Right ventricle myocardium superior (tissue), 1 donor: ENCODE measurements at places on chromosomes 5 and 9.

DNA sequence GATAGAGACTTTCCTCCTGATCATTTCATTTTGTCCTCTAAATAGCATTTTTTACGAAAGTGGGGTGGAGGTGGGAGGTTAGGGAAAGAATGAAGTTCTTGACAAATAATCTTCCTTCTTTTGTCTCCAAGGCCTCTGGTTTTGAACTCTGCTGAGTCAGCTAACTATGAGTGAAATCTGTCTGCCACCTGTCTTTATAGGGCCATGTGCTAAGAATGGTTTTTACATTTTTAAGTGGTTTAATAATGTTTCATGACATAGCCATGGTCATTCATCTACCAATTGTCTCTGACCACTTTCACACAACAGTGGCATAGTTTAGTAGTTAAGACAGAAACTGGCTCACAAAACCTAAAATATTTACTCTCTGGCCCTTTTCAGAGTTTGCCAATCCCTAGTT lies 7.6 kb downstream of the MAN2A1 start:
- DNase-seq, result no peak

GRCh38 chr9:119677811-119678505 lies 308.7 kb upstream of the BRINP1 start:
- no peak for DNase-seq

- no peak for DNase-seq
These were observed 416 bp upstream of the SNX18 start for GRCh38 chr5:54517174-54517511.

GRCh38 chr5:150781706-150782614 lies 3.4 kb downstream of the SMIM3 start:
- DNase-seq, result peak; percentile 80

- peak; percentile 82 for DNase-seq
These were observed 111.6 kb downstream of the GALNT10 start for GRCh38 chr5:154302161-154302560.

GRCh38 chr9:119278171-119278570 lies 91.1 kb downstream of the BRINP1 start:
- DNase-seq, result no peak

DNA sequence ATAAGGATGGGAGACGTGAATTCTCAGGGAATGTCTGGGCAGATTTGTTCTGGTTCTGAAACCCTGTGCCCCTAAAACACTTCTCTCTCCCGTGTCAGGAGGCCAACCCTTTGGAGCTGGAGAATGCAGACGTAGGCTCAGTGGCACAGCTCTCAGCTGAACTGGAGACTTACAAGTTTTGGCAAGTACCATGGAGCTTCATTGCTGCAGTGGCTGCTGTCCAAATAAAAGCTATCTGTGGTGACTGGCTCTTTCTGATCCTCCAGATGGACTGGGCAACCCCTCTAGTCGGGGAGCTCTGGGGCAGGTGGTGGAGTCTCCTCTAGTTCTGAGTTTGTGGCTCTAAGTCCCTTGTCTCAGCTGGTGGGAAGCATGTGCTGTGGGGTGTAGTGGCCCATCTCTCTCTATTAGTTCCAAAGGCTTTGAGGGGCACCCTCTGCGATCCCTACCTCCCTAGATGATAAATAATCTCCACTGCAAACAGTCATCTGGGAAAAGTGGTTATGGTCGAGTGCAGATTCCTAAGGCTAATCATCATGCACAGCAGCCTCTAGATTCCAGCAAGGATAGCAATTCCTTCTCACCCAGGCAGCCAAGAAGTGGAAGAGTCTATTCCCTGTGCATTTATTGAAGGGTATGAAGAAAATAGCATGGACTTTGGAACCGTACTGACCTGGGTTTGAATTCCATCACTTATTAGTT lies 204.2 kb upstream of the KLF4 start:
- DNase-seq, result no peak

- DNase-seq, result no peak
These were observed 119.0 kb downstream of the FBXL7 start for GRCh38 chr5:15618938-15619337.

DNA sequence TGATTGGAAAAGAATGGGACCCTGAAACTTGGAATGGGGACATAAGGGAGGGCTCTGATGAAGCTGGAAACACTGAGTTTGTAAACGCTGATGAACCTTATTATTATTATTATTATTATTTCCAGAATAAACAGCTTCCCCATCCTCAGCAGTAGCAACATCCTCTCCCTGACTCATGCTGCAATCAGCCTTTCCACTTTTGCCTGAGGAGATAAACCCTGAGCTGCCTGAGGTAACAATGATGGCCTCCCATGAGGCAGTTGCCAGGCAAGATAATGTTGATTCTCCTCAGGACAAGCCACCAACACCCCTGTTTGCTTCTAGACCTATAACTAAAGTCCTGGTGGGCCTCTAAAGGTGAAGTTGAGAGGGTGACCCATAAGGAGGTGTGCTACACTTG lies 139.2 kb upstream of the ATP10B start:
- no peak for DNase-seq

GRCh38 chr5:171688696-171689495 lies 96.7 kb upstream of the SMIM23 start:
- DNase-seq, result no peak

GRCh38 chr9:121201045-121201737 lies 478 bp downstream of the RAB14 start:
- DNase-seq, result no peak

- DNase-seq, result no peak
These were observed 194.3 kb upstream of the MAP3K1 start for GRCh38 chr5:56620903-56621677.

DNA sequence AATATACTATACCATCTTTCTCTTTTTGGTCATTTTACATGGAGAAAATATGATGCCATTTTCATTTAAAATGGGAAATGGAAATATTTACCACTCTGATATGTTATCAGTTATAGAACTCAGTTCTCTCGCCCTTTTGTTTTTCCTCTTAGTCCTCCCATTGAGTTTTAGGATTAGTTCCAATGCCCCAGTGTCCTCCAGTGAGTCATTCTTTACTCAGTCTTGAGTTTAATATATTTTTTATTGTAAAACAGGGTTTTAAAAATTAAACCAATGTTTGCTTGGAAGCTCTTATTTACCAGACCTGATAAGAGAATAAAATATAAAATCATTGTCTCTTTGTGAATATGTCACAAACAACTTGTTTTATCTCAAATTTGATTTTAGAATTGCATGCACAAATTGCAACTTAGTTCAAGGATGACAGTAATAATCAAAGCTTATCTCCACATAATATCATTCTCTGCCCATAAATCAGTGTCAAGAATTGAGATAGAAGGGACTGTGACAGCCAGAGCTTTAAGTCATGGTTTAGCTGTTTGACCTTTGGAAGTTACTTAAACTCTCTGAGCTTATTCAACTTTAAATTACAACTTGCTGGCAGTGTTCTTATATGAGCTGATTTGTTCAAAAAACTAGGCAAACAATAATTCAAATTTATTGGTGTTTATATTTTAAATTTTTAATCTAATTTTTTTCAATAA lies 166.4 kb downstream of the PAM start:
- no peak for DNase-seq

- DNase-seq, result no peak
These were observed 19.5 kb downstream of the IGIP start for GRCh38 chr5:140145256-140145655.
